ENCODE measurements at places on chromosomes 12 and 14.

DNA sequence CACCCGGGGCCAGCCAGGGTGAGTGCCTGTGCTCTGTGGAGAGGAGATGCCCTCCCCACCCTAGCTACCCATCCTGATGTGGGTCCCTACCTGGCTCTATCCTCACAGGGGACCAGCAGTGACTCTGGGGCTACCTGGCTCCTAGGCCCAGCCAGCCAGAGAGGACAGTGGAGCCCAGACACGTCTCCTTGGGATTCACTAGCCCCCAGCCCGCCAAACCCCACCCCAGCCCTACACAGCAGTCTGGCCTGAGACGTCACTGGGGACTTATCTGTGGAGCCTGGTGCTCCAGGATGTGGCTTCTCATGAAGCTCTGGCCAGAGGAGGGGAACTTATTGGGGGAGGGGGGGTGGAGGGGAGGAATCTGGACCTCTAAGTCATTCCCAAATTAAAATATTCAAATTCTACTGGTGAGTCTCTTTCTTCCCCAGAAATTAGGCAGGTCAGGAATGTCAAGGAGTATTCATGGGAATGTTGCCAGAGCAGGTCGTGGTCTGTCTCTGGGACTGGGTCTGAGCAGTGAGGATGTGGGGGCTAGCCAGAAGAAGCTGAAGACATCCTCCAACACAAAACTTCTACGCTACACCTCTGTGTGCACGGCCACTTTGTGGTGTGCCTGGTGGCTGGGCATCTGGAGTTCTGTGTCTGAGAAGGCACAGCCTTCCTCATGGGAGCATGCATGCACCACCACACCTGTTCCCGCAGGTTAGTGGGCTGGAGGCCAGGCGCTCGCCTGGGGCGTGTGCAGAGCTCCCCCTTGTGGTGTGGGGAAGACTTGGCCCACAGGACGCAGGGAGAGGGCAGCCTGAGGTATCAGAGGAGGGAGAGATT, 2.7 kb downstream of the CMTM5 start:
- DNase-seq: peak; percentile 89

DNA sequence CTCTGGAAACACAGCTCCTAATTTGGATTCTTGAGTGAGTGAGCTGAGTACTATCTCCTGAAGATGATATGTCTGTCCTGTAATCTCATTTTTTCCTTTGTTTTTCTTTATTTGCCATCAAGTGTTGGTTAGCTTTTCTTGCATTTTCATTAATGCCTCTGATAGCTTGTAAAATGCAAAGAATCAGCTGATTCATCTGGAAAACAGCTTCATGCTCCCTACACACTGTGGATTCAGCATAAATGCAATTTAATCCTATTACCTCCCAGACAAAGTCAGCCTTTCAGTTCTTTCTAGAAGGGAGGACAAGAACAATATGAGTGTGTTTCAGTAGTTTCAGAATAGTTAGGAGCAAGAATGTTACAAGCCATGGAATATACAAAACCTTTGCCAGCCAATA, 79.4 kb downstream of the DACT1 start:
- DNase-seq: no peak

GRCh38 chr12:44848703-44849085, 27.4 kb downstream of the NELL2 start:
- DNase-seq: no peak

GRCh38 chr12:39692258-39692853, 72.8 kb upstream of the ABCD2 start:
- DNase-seq: peak; percentile 18

DNA sequence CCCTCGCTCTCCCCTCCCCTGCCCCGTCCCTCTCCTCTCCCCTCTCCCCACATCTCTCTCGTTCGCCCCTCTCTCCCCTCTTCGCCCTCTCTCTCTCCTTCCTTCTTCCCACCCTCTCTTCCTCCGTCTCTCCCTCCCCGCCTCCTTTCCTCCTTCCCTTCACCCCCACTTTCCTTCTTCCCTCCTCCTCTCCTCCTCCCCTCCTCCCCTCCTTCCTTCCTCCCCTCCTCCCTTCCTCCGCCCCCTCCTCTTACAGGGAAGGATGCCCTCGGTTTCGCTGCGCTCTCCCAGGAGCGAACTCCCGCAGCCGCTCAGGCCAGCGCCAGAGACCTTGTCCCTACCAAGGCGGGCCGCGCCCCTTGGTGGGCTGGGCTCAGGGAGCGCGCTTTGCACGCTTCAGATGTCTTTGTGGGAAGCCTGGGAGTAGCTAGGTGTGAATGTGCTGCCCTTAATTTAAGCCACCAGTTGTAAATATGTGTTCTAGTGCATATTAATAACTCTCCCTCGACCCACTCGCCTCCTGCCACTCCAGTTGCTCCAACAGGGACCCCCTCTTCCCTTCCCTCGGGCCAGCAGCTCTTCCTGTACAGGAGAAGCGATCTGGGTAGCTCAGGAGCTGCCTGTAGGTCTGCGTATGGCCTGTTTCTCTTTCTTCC, 13.3 kb upstream of the MAP3K9 start:
- peak; percentile 36 for DNase-seq

- no peak for DNase-seq
Observed at GRCh38 chr14:70773182-70773862, 36.0 kb downstream of the MAP3K9 start.

- peak; percentile 63 for DNase-seq
Observed at GRCh38 chr12:55037351-55037987, 17.7 kb downstream of the NEUROD4 start.

DNA sequence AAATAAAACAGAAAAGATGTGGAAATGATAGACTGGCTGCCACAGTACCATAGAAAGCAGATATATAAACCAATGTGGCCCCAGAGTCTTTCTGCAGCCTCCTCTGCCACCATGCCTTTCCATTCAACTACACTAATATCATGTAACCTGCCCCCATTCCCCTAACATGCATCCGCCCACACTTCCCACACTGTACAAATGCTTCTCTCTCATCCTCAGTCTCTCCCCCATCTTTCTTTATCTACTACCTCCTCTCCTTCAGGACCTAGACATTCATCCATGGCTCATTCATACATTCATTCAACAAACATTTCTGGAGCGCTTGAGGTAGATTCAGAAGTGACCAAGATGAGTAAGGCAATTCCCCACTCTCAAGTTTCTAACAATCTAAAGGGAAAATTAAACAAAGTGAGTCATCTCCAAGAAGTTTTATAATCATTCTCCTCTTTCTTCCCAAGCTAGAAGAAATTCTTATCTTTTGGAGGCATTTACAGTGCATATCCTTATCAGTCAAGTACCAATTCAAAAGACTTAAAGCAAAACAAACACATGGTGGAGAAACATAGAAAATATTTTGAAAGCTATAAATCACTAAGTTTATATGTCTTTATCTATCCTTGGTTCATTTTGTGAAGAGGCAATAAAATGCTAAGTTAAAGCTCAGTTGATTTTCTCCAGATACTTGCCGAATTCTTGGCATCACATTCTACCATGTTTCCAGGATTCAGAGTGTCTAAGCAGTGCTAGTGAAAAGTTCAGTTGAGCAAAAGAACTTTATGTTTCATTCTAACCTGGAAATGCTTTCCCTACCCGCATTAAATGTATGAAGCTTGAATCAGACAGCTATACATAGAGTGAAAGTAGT, 70.5 kb upstream of the FRMD6 start:
- no peak for DNase-seq

DNA sequence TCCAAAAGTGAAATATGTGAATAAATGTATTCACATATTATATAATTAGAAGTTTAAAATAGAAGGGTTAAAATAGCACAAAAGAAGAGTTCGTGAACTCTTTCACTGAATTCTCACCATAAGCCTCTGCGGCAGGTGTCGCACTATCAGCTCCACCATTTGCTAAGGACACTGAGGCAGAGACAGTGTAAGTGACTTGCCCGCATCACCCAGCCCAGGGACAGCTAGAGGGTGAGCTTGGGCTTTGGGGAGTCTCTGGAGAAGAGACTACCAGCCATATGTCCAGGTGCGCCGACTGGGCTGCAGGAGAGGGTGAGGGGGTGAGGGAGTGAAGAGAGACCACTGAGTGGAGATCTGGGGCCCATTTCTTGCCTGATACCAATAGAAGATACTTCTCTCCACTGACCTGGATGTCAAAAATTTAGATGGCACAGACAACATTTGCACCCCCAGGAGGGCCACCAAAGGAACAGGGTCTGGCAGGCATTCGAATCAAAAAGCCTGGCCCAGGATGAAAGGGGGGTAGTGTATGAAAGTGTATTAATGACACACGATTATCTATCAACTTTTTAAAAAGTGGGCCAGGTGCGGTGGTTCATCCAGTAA, 28.5 kb downstream of the FAIM2 start:
- no peak for DNase-seq

GRCh38 chr14:32313844-32314376, 15.2 kb upstream of the AKAP6 start:
- DNase-seq: no peak

- DNase-seq: no peak
Observed at GRCh38 chr12:92560713-92561542, 141.9 kb upstream of the PLEKHG7 start.

- DNase-seq: no peak
Observed at GRCh38 chr12:92098594-92099380, 46.9 kb downstream of the BTG1 start.

- DNase-seq: peak; percentile 9
Observed at GRCh38 chr12:32983968-32984367, 87.4 kb upstream of the PKP2 start.

- no peak for DNase-seq
Observed at GRCh38 chr12:5010151-5010550, 33.5 kb upstream of the KCNA5 start.

DNA sequence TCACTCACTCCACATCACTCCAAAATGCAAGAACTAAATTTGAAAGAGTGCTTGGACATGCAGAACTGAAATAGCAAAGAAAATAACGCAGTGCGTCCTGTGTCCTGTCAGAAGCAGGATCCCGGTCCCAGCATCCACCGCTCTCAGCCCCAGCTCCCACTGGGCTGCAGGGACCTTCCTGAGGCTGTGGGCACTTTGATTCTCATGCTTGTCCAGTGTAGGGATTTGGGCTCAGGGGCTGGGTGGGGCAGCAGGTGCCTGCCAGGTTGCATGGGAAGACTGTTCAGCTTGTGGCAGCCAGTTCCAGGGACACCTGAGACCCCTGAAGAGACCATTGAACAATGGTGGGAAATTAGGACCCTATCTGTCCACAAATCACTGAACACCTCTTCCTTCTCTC, 140.0 kb upstream of the FKBP4 start:
- no peak for DNase-seq

GRCh38 chr12:93918900-93919299, 229.5 kb upstream of the PLXNC1 start:
- DNase-seq: no peak

DNA sequence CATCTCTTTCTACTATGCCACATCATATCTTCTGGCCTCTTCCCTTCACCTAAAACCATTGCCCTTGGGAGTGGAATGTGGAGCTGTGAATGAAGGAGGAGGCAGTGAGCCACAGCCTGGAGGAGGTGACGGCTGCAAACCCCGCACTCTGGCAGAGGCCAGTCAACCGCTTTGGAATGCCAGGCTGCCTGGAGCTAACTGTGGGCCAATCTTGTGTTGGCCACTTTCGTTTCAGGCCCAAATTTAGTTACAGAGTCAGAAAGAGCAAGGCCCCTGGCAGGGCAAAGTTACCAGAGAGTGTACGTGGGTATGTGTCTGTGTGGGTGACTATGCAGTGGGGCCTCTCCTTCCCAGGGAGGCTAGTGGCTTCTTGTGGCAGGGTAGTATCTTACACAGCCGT, 40.1 kb downstream of the CACNA1C start:
- no peak for DNase-seq

- DNase-seq: no peak
Observed at GRCh38 chr12:127328867-127329266, 938.1 kb upstream of the TMEM132C start.

GRCh38 chr12:129788506-129789084, 115.2 kb downstream of the TMEM132D start:
- DNase-seq: no peak

DNA sequence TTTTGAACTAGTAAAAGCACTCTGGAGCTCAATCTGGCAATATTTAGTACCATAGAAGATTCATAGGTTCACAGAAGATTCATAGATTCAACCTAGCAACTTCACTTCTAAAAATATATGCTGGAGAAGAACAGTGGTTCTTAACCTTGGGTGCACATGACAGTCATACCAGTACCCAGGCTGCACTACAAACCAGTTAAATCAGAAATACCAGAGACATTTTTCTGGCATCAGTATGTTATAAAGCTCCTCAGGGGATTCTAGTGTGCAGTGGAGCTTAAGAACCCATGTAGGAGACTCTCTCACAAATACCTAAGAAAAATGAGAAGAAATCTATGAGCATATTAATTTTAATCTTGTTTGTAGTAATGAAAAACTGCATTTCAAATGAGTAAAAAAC, 46.6 kb downstream of the CNTN1 start:
- peak; percentile 14 for DNase-seq

DNA sequence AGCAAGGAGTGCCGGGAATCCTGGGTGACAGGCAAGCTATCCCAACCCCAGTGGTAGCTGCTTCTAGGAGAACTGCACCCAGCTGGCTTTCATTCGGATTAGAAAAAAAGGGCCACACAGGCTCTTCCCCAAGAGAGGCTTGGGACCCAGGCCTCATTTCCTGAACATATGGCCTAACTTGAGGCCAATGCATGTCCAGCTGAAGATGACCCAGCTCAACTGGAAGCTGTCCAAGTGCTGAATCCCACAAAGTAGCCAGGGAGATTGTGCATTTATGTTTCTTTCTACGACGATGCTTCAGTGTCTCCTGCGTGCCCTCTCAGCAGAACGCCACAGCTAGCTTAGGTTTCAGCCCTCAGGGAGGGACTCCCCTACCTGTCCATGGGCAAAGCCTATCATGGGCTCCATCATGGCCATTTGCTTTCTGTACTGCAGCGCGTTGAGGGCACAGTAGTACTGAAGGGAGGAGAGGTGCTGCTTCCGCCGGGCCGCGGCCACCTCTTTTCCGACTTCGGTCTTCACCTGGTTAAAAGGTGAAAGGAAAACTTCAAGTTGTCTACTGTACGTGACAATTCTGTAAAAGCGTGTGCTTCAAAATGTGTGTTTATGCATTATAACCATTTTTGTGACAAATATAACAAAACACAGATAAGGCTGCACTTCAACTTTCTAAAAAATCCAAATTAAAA, 29.1 kb downstream of the APPL2 start:
- no peak for DNase-seq

- DNase-seq: peak; percentile 25
Observed at GRCh38 chr14:52399921-52400595, 85.9 kb downstream of the PTGER2 start.

GRCh38 chr12:42608196-42608825, 18.8 kb upstream of the PRICKLE1 start:
- no peak for DNase-seq

GRCh38 chr12:62297321-62297720, 37.1 kb downstream of the USP15 start:
- no peak for DNase-seq

- peak; percentile 13 for DNase-seq
Observed at GRCh38 chr14:55572578-55572977, 7.4 kb upstream of the KTN1 start.

GRCh38 chr12:42641221-42641885, 51.8 kb upstream of the PRICKLE1 start:
- peak; percentile 39 for DNase-seq

DNA sequence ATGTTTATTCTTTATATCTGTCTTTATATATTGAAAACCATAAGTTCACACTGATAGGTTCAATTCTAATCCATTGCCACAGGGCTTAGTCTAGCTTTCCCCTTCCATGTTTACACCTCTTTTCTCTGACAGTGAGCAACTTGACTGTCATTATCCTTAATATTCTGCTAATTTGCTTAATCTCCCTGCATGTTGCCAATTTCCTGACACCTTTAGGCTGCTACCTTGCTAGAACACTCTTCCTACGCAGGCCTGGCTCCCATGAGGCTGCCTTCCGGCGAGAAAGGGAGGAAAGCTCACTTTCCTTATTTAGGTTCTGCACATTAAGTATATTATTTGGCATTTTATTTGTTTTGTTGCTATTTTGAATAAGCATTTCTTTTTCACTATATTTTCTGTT, 12.8 kb upstream of the FRS2 start:
- DNase-seq: no peak
